GF-D8 (cell line): ENCODE measurements at places on chromosomes 5 and 9.
A peak's percentile ranks its signal among the peaks of the same experiment; 100 is the strongest.

DNA sequence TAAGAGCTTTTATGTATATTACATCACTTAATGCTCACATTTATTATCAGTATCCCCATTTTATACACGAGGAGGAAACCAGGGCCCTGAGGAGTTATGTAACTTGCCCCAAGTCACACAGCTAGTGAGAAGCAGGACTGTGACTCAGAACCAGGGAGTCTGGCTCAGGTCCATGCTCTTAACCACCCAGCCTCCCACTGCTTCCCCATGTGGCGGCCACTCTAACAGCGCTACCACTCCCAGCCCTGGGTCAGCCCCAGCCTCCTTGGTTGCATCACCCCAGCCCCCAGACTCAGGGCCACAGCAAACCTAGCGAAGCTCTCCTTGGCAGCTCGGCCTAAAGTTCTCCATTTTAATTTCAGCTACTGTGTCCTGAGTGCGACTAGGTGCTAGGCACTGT, 159.1 kb downstream of the PAX5 start:
- DNase-seq, result no peak

GRCh38 chr5:90563108-90563507, 4.5 kb downstream of the ADGRV1 start:
- no peak for DNase-seq

DNA sequence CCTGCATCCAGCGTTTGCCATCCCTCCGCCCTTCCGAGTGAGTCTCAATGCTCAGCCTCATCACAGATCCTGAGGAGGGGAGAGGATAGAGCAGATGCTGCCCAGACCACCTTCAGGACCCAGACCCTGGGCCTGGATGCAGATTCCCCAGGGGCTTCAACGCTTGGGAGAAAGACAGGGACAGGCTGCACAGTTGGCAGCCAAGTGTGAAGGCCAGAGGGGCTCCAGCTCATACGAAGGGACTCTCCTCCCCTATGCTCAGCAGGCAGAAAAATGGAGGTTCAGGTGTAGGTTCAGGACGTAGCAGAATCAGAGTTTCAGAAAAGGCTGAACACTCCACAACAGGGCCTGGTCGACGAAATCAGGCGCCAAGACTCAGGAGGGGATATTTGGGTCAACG, 378.5 kb upstream of the IRX1 start:
- DNase-seq, result no peak

DNA sequence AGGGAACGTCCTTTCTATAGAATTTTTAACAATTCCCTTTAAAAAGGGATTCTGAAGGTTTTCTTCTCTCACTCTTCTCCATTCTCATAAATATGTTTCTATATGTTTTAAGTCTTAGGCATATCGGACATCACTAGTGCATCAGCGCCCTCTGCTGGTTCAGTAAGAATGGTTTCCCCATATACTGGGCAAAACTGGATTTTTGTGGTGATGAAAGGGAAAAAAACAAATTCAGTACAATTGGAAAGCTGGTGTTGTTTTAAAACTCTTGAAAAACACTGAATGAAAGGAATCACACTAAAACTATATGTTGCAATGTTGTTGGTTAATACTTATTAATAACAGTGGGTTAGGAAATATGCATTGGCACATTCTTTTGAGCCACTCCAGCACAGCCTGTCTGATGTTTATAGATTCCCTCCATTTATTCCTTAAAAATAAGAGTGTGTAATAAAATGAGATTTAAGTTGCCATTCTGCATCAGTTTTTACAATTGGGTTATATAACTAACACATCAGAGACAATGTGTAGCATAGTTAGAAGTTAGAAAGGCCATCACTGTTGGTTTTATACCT, 15.8 kb downstream of the CWC27 start:
- peak; percentile 18 for DNase-seq

GRCh38 chr5:177421062-177421798, 5.2 kb upstream of the GRK6 start:
- DNase-seq, result no peak

DNA sequence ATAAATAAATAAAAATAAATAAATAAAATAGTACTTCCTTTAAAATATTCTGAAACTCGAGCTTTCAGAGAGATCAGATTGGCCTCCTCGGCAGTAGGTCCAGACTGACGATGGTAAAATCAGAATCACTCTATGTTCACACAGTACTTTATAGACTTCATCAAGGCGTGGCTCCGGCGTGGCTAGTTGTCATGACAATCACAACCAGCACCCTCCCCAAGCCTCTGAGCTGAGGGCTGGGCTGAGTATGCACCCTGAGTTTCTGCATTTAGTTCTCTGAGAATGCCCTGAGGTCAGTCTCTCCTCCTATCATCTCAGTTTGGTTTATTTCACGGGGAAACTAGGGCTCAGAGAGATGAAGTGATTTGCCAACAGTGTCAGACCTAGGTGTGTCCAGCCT, 43.3 kb upstream of the BARHL1 start:
- DNase-seq, result no peak

DNA sequence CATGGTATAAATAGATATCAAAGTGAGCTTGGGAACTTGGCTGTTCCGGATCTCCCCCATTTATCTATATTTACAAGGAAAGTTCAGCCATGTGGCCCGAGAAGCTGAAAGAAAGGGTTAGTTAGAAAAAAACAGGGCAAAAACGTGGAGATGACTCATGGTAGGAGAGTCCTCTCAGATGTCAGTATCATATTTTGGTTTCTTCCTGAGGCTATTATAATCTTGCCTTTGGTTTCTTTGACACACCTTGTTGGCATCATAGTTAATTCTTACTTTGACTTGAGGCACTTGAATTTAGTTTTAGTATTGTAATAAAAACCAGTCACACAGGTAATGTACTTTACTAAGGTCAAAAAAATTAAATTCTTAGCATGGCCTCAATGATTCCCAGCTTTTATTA, 59.9 kb downstream of the GABRA6 start:
- DNase-seq, result no peak

- no peak for DNase-seq
Measured at GRCh38 chr5:98042961-98043360, 730.5 kb upstream of the RGMB start.

- peak; percentile 15 for DNase-seq
Measured at GRCh38 chr5:50658246-50658645, 8.2 kb upstream of the PARP8 start.

- no peak for DNase-seq
Measured at GRCh38 chr5:71587766-71588532, 809 bp downstream of the MCCC2 start.

DNA sequence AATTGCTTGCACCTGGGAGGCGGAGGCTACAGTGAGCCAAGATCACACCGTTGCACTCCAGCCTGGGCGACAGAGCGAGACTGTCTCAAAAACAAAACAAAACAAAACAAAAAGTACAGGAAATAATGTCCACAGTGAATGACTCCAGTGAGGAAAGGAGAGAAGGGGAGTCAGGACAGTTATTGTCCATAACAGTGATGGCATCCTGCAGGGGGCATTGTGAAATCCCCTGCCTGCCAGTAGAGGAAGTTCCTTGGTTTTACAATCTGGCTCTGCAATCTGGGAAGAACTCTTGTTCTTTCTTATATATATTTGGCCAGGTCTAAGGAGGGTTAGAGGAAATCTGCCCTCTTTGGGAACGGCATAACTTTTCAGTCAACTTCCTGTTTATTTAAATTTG, 8.2 kb downstream of the SH3GL2 start:
- no peak for DNase-seq

DNA sequence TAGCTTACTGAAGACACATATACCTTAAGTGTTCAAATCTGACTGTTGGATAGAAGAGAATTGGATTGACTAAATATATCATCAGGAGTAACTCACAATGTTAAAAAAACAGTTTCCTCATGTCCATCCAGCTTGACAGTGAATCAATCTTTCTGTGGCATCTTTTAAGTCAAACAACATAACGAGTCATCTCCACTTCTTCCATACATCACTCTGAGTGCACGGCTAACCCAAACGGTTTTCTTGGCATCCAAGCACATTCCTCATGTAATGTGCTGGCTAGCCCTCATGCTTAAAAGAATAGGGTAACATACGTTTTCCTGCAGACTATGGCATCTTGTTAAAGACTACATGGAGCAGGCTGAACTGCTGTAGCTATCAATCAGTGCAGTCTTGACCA, 291.5 kb upstream of the TRPC7 start:
- DNase-seq, result no peak

GRCh38 chr5:88109818-88110217, 158.8 kb downstream of the TMEM161B start:
- no peak for DNase-seq

GRCh38 chr5:2486373-2486772, 265.1 kb downstream of the IRX2 start:
- DNase-seq, result no peak

DNA sequence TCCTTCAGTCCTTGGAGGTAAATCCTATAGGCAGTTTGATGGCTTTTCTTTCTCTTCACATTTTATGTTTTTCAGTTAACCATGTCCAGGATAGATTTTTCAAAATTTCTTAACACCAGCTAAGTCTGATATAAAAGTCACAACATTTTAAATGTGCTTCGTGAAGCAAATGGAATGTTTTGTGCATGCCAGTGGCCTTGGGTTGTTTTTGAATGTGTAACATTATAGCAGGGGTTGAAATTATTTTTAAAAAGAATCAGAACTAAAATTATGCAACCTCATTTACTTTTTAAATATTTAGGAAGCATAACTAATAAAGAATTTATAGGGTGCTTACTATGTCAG, 201.1 kb downstream of the ARHGEF28 start:
- DNase-seq, result no peak

DNA sequence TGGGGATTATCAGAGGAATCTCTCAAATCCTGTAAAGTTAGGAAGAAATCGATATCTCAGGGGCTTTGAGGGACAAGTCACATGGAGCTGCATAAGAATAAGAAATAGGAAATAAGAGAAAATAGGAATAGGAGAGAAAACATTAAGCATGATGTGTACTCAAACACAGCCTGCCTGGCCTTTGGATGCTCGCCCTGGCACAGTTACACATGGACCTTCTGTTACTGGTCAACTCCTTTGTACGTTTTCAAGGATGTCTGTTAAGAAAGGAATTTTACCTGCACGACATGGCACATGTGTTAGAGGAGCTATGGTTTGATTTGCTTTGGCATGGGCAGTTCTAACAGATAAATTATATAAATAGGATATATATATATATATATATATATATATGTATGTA, 321.2 kb downstream of the CDH12 start:
- DNase-seq, result no peak

DNA sequence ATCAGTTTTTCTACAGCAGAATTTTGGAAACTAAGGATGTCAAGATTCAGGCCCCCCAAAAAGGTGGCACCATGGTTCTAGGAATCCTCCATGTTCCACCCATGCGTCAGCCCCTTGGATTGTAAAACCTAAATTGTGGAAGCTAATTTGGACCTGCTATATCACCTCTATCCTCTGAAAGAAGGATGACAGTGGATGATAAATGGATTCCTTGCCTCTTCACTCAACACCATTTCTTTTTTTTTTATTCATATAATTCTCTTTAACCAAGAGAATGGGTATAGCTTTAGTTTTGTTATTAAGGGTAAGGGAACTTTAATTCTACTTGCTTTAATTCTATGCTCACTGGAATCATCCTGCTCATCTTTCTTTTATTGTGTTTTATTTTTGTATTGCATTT, 71.8 kb downstream of the GNAQ start:
- no peak for DNase-seq

GRCh38 chr5:78964889-78965288, 20.2 kb downstream of the ARSB start:
- DNase-seq, result no peak

GRCh38 chr5:59093329-59093728, 510.5 kb downstream of the RAB3C start:
- DNase-seq, result no peak

DNA sequence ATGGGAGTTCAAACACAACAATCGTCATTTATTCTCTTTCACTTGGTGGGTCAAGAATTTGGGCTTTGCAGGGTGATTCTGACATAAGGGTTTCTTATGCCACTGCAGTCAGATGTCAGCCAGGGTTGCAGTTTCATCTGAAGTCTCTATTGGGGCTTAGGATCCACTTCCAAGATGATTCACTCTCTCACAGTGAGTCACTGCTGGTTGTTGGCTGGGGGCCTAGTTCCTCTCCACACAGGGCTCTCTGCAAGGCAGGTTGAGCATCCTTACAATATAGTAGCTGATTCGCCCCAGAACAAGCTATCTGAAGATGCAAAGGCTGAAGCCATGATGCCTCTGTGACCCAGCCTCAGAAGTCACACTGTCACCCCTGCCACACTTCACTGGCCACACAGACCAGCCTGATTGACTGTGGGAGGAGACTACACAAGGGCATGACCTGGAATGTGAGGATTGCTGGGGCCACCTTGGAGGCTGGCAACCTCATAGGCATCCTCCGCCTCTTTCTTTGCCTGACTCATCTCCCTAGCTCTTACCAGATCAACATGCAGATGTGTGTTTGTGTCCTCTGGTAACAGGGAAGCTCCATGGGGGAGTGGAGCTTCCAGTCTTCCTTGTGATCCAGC, 4.5 kb upstream of the CARD19 start:
- DNase-seq, result no peak

GRCh38 chr5:103207011-103207410, 51.6 kb upstream of the MACIR start:
- DNase-seq, result no peak

- DNase-seq, result peak; percentile 67
Measured at GRCh38 chr9:21385131-21385670, at the start of gene IFNA2. TSS of gene IFNA2 (minus strand) at chr9:21385398. CDS start at chr9:21385329, 69 bp downstream.

GRCh38 chr5:79578876-79579275, 33.4 kb upstream of the TENT2 start:
- DNase-seq, result no peak

- no peak for DNase-seq
Measured at GRCh38 chr9:93072383-93072795, 13.9 kb downstream of the SUSD3 start.

- no peak for DNase-seq
Measured at GRCh38 chr5:157552650-157553049, 22.9 kb downstream of the ADAM19 start.

GRCh38 chr9:27933210-27934025, 360.1 kb upstream of the C9orf72 start:
- DNase-seq, result no peak

- no peak for DNase-seq
Measured at GRCh38 chr5:129760636-129761325, 12.9 kb downstream of the MINAR2 start.

GRCh38 chr5:40494631-40495236, 185.0 kb upstream of the PTGER4 start:
- DNase-seq, result no peak

DNA sequence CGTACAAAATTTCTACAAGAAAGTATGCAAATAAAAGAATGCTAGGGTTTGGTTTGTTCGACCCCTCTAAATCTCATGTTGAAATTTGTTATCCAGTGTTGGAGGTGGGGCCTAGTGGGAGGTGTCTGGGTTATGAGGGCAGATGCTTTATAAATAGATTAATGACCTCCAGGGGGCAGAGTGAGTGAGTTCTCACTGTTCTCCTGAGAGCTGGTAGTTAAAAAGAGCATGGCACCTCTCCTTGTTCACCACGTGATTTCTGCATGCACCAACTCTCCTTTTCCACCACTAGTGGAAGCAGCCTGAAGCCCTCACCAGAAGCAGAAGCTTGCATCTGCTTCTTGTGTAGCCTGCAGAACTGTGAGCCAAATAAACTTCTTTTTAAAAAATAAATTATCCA, 50.4 kb upstream of the FAM170A start:
- peak; percentile 2 for DNase-seq

- DNase-seq, result no peak
Measured at GRCh38 chr9:99079542-99079941, 25.4 kb upstream of the TGFBR1 start.
